GM19239 (cell line): ENCODE measurements at places on chromosomes 2 and 18.

GRCh38 chr2:107383691-107384090 lies 443.0 kb upstream of the RGPD4 start:
- DNase-seq: no peak

GRCh38 chr2:225742487-225742886 lies 343.0 kb downstream of the NYAP2 start:
- DNase-seq: no peak

- DNase-seq: no peak
Observed at GRCh38 chr2:60353406-60353800, 200.1 kb downstream of the BCL11A start.

DNA sequence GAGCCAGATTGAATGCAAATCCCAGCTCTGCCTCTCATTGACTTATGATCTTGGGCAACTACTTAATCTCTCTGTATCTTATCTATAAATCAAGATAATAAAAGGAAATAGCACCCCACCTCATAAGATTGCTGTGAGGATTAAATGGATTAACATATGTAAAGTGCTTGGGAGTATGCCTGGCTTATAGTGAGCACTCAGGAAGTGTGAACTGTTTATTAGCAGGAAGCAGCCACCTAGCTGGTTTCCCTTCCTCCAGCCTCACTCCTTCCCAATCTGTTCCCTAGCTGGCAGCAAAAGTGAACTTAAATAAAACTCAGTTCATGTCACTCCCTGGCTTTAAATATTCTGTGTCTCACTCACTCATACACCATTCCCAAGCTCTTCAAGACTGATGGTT lies 526.6 kb upstream of the PKDCC start:
- no peak for DNase-seq

DNA sequence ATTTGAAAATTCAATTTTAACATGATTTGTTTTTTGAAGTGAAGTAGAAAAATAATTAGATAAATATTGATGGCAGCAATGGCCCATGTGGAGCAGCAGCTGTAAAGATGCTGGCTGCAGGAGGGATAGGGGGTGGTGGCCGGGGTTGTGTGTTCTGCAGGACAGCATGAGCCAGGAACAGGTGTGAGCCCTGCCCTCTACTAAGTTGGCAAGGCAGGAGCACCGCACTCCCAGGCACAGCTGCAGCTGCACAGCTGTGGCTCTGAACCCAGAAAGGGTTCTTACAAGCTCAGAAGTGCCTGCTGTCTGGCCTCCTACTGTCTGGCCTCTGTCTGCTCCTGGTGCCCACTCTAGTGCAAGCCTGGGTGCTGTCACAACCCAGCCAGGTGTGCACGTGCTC lies 10.0 kb upstream of the DUSP19 start:
- DNase-seq: no peak

DNA sequence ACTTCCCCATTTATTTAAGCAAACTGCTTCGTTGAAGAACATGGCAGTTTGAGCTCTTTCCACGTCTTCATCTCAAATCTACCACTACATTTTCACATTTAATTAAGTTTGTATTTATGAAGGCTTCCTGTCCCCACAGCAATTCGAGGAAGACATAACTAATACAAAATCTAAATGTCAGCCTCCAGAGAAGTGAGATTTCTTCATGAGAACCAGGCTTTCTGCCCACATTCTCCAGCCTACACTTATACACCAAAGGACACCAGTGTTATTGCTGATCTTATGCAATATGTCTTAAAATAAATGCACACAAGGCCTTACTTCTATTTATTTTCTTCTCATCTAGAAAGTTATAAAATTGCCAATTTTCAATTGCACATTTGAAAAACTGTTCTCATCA lies 1209.3 kb upstream of the FAM98A start:
- no peak for DNase-seq

- DNase-seq: peak; percentile 21
Observed at GRCh38 chr2:62406573-62407043, 99.4 kb downstream of the TMEM17 start.

DNA sequence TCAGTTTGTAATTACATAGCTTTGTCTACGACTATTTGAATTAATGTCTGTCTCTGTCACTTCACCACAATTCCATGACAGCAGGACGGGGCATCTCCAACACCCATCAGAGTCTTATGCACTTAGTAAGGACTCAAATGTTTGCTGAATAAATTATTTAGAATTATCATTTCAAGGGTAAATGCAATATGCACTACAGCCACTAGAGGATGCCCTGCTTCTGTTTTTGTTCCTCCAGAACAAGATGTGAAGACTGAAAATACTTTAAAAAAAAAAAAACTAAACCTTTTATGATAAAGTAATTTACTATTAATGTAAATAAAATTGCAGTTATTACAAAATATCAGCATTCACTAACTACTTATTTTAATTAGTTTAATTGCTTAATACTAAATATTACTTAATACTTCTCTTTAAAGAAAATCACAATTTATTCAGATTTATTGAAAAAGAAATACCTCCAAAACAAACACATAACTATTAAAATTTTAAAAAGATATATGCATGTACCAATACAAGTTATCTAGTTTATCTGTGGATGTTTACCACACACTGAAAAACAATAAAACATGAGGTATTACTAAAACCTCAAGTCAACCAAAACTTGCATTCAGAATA lies 3.2 kb downstream of the PIGN start:
- no peak for DNase-seq

DNA sequence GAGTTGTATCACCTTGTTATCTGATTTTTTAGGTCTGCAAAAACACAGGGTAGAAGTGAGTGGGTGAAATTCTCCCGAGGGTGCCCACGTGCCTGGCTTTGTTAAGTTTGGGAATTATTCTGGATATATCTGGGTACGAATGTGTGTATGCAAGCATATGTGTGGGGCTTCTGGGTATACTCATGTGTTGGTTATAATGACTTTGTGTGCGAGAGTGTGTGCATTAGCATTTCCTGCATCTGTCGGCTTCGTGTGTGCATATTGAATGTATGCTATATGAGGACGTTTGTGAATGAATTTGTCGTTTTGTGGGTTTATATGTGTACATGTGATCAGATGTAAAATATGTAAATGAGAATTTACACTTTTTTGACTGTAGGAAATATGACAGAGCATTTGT lies 13.8 kb upstream of the DNAJC27 start:
- DNase-seq: no peak

DNA sequence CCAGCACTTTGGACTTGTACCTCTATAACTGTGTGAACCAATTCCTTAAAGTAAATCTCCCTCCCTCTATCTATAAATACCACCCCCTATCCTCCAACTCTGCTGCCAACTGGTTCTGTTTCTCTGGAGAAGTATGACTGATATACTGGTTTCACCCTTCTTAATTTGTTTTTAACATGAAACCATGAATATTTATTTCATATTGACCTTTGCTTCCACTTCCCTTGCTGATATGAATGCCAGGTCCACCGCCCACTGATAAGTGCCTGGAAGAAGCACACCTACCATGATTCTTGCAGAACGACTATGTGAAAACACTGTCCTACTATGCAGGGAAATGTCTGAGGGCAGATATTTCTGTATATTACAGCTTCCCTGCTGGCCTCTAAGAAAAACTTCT lies 131.6 kb downstream of the GAREM1 start:
- no peak for DNase-seq

DNA sequence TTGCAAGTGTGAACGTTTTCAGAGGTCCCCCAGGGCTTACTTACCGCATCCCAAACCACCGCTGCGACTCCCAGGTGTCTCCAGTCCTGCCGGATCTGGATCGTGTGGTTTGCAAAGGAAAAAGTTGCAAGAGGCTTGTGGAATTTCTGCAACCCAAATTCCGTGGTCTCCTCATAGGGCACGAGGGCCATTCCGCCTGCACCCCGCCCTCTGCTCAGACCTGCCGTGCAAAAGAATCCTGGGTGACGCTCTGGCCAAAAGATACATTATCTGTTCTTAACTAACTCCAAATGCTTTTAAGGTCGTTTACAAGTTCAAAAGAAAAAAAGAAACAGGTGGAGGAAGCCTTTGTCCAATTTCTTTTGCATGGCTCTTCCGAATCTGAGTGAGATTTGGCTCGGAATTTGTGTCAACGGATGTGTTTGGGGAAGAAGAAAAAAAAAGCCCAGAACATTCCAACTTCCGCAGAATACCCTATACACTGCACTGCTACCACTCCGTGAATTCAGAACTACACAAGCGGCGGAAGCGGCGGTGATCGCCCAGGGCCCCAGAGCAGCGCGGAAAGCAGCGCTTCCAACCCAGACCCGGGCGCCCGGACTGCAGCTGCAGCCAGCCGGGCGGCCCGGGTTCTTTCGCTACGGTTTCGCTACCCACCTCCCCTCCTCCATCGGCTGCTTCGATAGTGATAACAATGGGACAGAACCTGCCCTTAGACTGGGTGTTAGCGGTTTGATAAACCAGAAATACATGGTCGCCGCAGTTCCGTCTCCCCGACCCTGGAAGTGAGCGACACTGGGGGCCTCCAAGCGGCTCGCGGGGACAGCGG lies 795 bp downstream of the METTL21A start:
- peak; percentile 1 for DNase-seq

DNA sequence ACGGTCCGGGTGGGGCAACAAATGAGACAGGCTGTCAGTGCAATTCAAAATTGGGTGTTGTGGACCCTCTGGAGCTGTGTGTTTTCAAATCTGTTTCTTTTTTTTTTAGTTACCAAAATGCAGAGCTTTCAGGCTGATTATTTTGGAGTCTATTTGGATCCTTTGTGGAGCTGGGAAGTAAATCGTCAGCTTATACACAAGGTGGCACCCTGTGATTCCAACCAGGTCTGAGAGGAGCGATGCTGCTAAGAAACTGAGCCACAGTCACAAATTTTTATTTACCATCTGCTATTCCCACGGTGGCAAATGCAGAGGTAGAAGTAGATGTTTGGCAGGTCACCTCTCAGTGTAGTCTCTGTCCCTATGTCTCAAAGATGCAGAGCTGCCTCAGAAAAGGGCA lies 3.8 kb upstream of the EPC2 start:
- no peak for DNase-seq
